ENCODE measurements at places on chromosomes 7 and 10. TPM values are rescaled to one million over a fixed set of nuclear protein-coding genes. Genes with fewer than 3 reads are reported as not detected.

The ERVW-1 gene
- total RNA-seq, result under 0.01 TPM

The HMX2 gene
- not detected for total RNA-seq

The ASIC3 gene
- total RNA-seq, result 0.54 TPM

The CPA1 gene
- total RNA-seq, result not detected

The DEPP1 gene
- total RNA-seq, result 29.1 TPM

The ELN gene
- 27.5 TPM for total RNA-seq

The GIMAP4 gene
- 1.3 TPM for total RNA-seq

The CNNM1 gene
- total RNA-seq, result 1.9 TPM

The ZP3 gene
- total RNA-seq, result 17.5 TPM

The ZNF783 gene
- 19.9 TPM for total RNA-seq

The STOX1 gene
- 0.54 TPM for total RNA-seq

The IQUB gene
- under 0.01 TPM for total RNA-seq

The AVL9 gene
- 21.5 TPM for total RNA-seq

The INMT gene
- total RNA-seq, result 0.54 TPM

The OR2A1 gene
- 0.27 TPM for total RNA-seq

The UPF2 gene
- 12.1 TPM for total RNA-seq

The DIP2C gene
- 0.27 TPM for total RNA-seq

The ODAD2 gene
- 1.1 TPM for total RNA-seq

The CUZD1 gene
- total RNA-seq, result 0.54 TPM

The CFAP58 gene
- under 0.01 TPM for total RNA-seq

The ECHDC3 gene
- total RNA-seq, result 11.8 TPM

The DHX32 gene
- total RNA-seq, result 15.1 TPM

The RPS24 gene
- 3,156 TPM for total RNA-seq

The FRA10AC1 gene
- total RNA-seq, result 2.4 TPM

The LBX1 gene
- not detected for total RNA-seq

The HOGA1 gene
- total RNA-seq, result not detected

The PTN gene
- not detected for total RNA-seq

The SP8 gene
- not detected for total RNA-seq

The GRM3 gene
- not detected for total RNA-seq

The IFIT3 gene
- 11.6 TPM for total RNA-seq

The MUC12 gene
- total RNA-seq, result 0.27 TPM

The NXPH1 gene
- not detected for total RNA-seq

The CHN2 gene
- total RNA-seq, result 6.7 TPM

The TECTB gene
- total RNA-seq, result not detected

The PRF1 gene
- total RNA-seq, result 0.81 TPM

All from hematopoietic multipotent progenitor cell (in vitro differentiated cells).